Right lobe of liver (tissue), 6 donors: ENCODE measurements at places on chromosomes 1 and 21.

GRCh38 chr1:237732657-237733056, 158.1 kb downstream of the ZP4 start:
- H3K27ac ChIP-seq: no peak overlapping the region
- no peaks in the 10 kb centered on the region for H3K4me1 ChIP-seq
- H3K27me3 ChIP-seq: no peaks in the 10 kb centered on the region
- no peak for DNase-seq
- no peak overlapping the region for H3K4me3 ChIP-seq

DNA sequence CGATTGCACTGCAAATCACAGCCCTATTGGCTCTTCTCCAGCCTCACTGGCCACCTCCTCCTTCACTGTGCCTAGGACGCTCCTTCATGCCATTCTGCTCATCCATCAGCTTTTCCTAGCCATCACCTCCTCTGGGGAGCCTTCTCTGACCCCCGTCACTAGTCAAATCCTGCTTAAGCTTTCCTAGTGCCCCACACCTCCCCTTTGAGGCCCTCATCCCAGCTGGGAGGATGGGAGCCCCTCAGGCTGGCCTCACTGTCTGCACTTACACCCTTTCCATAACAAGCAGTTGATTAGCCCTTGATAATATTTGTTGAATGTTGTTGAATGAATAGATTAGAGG, 50.7 kb downstream of the KLHDC7A start:
- no peaks in the 10 kb centered on the region for H3K27me3 ChIP-seq
- no peaks in the 10 kb centered on the region for H3K36me3 ChIP-seq
- no peak overlapping the region for H3K27ac ChIP-seq
- H3K4me3 ChIP-seq: no peak overlapping the region
- no peaks in the 10 kb centered on the region for H3K4me1 ChIP-seq

GRCh38 chr1:235113183-235113917, 15.3 kb downstream of the TOMM20 start:
- H3K4me1 ChIP-seq: no peaks in the 10 kb centered on the region
- H3K36me3 ChIP-seq: no peaks in the 10 kb centered on the region
- no peak overlapping the region for H3K4me3 ChIP-seq

- H3K27ac ChIP-seq: no peak overlapping the region
- no peak overlapping the region for H3K4me3 ChIP-seq
- DNase-seq: no peak
- H3K27me3 ChIP-seq: no peaks in the 10 kb centered on the region
- H3K4me1 ChIP-seq: no peaks in the 10 kb centered on the region
Measured at GRCh38 chr1:193421487-193421886, 235.1 kb upstream of the B3GALT2 start.

DNA sequence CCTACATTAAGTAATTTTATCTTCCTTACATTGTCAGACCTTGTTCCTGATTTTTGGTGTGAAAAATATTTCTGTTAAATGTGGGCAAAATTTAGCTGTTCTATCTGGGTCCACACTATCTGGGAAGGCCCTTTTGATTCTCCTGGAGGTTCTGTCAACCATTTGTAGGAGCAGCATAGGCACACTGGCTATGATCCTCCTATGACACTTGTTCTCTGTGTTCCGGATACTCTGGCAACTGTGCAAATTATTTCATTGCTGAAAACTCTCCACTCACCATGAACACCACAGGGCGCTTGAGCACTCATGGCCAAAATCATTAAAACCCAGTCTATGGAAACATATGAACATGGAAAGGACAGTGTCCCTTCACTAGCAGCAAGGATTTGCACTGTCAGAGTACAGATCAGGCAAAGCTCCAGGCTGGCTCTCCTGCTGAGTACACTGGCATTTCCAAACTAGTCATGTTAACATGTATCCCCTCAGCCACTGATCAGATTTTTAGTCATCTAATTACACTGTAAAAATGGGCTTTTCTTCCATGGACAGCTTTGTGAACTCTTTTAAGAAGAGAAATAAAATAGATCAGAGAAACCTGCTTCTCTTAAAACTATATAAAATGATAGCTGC, 43.9 kb upstream of the SGIP1 start:
- H3K36me3 ChIP-seq: no peaks in the 10 kb centered on the region
- no peak overlapping the region for H3K4me3 ChIP-seq
- H3K27ac ChIP-seq: no peak overlapping the region
- H3K4me1 ChIP-seq: no peaks in the 10 kb centered on the region
